ENCODE measurements at places on chromosomes 4 and X.

GRCh38 chr4:73251384-73251783, 7.2 kb downstream of the ANKRD17 start:
- no peak for DNase-seq

DNA sequence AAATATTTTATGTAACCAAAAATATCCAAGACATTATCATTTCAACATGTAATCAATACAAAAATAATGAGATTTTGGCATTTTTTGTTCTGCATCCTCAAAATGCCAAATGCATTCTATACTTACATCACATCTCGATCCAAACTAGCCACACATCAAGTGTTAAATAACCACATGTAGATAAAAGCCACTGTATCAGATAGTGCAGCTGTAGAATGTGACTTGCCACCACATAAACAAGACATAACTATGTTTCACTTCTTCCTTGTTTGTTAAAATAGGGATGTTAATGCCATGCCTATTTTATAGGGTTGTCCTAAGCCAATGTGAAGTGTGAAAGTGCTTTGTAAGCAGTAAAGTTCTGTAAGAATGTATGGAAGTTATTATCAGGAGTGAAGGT, 20.9 kb downstream of the INTS6L start:
- DNase-seq = no peak

- no peak for DNase-seq
Observed at GRCh38 chr4:7242766-7243165, 50.4 kb downstream of the SORCS2 start.

DNA sequence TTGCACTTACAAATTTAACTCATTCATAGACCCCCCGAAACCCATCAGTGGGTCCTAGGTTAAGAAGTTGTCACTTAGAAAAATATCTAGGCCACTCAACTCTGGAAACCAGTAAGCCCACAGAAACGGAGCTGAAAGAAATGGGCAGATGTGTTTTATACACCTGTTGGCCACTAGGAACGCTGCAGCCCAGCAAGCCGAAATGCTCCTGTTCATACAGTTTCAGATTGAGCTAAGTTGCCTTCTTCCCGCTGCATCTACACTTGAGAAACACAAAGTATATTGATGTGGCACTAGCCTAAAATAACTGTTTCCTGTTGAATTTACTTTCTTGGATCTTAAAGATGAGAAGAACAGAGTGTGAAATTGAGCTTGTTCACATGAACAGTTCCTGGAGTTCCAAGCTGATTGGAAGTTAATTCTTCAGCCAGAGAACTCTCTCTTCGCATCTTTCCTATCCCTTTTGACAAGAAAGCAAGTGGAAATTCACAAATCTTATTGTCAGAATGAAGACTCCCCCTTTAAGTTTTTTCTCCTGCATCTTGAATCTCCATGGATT, 174.1 kb downstream of the RBMX2 start:
- peak; percentile 0 for DNase-seq

- DNase-seq = no peak
Observed at GRCh38 chr4:129751646-129752045, 655.7 kb downstream of the C4orf33 start.

- DNase-seq = no peak
Observed at GRCh38 chr4:156888762-156889161, 82.8 kb downstream of the PDGFC start.

DNA sequence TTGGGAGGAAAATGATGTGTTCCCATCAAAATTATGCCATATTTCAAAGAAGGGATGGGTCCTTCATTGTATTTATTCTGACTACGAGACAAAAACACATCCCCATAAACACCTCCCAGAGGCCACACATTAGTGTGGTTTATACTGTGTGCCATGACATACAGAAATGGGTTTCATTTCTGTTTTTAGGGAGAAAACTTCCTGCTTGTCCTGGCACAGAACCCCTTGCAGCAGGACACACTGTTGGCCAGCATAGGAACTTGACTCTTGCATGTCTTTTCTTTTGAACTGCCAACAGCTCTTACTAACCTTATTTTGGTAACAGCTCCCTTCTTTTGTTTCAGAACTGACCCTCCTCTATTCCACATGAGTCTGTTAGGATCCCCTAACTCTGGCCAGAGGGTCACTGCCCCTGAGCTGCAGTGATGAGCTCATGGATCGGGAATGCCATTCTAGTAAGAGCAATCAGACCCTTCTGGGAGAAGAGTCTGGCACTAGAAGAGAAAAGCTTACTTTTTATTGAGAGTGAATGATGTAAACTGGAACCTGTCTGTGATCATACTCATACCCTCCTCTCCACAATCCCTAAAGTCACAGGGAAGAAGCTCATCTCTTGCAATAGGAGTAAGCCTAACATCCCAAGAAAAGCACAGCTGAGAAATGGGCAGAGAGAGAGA, 86.4 kb downstream of the SMIM20 start:
- no peak for DNase-seq

DNA sequence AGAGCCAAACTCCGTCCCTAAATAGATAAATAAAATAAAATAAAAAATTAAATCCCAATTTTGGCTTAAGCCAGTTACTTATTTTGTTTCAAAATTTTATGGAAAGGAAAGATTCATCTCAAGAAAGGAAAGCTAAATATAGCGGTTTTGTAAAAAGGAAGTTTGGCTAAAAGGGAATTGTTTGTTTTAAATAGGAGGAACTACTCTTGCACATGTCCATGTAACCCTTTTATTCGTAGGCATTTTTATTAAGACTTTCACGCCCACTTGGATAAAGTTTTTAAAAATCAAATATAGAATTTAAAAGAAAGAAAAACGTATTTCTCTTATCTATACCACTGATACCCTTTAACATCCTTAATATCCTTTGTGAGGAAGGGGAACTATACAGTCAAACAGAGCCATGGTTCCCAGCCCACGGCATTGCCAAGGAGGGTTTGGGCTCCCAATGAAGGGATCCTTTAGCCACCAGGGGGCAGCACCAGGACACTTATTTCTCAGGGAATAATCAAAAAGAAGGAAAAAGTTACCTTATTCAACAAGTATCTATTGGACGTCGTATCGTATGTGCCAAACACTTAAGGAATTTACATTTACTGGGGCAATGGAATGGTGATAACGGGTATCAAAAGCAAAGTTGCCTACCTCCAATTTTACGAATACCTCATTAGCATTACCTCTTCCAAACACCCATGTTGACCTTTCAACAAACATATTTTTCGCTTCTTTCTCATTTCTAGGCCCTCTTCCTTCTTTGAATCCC, 27.7 kb downstream of the CDKN2AIP start:
- peak; percentile 87 for DNase-seq

DNA sequence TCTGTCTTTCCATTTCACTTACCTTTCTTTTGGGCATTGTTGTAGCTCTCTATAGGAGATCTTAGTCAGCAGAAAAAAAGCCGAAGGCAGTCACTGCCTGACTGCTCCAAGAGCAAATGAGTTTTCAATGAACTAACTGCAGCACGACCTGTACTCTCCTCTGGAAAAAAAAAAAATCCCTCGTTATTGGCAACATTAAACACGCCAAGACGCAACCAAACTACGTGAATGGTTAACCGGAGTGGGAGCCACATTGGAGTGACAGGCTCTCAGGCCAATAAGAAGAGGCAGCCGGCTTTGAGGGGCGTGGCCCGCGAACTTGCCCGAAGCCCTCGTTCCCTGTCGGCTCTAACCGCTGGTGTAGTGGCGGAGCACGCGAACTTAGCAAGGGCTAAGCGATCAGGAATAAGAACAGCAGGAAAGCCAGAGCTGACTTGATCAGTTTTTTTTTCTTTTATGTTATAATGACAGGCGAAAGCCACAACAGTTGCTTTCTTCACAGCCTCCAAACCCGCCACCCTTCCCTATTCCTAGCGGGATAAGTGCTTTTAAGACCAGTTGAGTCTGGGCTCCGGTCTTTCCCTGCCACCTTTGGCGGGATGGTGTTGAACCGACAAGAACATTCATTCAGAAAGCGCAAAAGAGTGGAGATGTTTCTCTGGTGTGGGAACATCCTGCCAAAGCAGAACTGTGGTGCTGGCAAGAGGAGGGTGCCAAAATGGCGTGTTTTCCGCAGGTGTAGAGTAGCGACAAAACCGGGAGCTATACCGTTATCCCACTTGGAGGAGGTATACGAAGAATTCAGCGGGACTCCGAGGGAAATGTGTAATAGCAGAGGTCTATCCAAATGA, 80.0 kb downstream of the HMGN5 start:
- DNase-seq = peak; percentile 73

DNA sequence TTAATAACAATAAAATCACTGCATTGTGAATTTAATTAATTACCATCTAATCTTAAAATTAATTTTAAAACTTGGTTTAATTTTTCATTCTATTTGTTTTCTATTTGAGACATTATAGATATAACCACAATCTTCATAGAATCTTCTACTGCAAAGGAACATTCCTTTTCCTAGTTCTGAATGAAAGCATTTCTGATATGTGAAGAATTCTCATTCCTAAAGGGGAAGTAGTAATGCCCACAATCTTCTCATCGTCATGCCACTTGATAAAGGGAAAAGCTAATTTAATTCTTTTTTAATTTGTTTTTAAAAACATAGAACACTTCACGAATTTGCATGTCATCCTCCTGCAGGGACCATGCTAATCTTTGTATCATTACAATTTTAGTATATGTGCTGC, 23.7 kb downstream of the MGARP start:
- no peak for DNase-seq

- no peak for DNase-seq
Observed at GRCh38 chr4:108586778-108587177, 33.6 kb upstream of the RPL34 start.

- DNase-seq = no peak
Observed at GRCh38 chr4:113316879-113317278, 267.4 kb downstream of the ANK2 start.

DNA sequence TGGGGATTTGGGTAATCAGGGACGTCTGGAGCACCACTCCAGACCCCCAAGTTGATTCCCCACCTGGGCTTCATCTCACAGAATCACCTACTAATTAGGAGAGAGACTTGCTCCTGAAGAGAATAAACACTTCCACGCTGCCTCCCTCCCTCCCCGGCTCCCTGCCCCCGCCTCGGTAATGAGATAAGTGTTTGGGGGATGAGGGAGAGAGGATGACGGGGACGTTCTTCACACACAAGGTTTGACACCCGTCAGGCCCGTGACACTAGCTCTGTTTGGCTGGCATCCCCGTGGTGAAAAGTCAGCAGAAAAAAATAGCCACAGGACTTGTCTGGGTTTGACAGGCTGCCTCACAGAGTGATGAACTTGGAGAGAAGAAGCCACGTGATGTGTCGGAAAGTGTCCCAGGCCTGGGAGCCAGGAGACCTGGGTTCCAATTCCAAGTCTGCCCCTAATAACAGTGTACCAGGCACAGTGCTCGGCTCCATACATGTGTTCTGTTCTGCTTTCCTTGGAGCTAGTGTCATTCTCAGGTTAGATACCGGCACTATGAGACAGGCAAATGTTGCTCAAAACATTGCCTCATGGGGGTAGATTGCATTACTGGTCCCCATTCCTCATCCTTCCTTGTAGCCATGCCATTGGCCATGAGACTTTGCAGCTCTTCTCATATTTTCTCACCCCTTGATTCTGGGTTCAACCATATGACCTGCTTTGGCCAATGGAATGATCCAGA, 578.0 kb downstream of the BCOR start:
- no peak for DNase-seq

- DNase-seq = no peak
Observed at GRCh38 chr4:181661923-181662322, 581.3 kb upstream of the TENM3 start.

DNA sequence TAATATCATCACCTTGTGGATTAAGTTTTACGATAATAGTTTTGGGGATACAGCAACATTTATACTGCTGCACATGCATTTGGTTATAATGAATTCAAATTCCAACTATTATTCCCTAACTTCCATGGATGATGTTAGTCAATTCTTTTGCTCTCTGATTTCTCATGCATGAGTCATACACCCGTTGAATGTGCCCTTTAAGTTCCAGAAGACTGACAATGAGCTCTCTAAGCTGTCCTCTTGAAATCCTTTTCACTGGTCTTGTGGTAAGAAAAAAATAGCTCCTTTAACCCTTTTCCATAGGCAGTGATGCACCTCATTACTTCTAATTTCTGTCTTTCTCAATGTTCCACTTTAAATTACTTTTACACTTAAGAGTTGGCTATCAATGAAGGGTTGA, 1095.2 kb upstream of the POU3F4 start:
- DNase-seq = no peak

GRCh38 chrX:118254611-118255010, 91.3 kb upstream of the WDR44 start:
- DNase-seq = peak; percentile 16

GRCh38 chr4:182513587-182514291, 270.5 kb downstream of the TENM3 start:
- no peak for DNase-seq

DNA sequence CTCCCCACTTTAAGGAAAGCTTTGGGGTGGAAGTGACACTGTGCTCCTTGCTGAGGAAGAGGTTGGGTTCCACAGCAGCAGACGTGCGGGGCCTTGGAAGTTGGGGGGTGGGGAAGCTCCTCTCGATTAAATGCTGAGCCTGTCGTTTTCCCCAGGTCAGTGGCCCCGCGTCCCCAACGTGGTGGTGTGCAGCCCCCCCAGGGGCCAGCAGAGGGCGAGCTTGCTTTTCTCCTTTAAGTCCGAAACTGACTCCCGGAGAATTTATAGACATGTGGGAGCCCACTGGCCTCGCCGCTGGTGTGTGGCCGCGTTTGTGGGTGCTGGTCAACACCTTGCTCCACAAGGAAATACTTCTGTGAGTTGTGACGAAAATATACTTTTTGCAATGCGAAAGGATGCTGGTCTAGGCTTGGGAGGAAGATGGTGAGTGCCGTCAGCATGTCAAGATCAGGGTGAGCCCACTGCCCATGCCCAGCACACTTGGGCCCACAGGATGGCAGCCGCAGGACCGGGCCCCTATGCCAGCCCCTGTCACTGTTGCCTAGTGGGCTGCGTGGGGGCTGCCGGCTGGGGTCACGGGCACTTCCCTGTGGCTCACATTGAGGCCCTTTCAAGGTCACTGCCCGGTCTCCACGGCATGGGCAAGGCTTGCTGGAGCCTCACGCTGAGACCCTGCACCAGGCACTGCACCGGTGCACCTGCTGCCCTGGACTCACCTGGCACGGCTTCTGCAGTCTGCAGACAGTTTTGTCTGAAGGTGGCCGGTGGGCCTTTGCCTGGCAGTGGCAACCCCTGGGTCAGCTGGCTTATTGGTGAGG, 9.4 kb downstream of the UVSSA start:
- peak; percentile 42 for DNase-seq

DNA sequence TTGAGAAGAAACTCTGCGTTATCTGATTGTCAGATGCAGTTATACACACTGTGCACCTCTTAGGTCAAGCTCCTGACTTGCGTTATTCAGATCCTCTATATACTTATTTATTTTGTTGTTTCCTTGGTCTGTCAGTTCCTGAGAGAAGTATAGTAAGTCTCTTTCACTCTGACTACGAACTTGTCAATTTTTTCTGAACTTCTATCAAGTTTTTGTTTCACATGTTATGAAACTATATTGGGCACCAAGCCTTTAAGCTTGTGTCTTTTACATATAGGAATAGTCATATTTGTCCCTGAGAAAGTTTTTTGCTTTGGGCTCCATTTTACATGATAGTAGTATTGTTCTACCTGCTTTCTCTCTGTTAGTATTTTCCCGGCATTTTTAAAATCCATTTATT, 31.7 kb downstream of the ZNF275 start:
- DNase-seq = no peak

All from T-helper 9 cell (primary cell).